ENCODE measurements at places on chromosomes 7 and 10.
A peak's percentile ranks its signal among the peaks of the same experiment; 100 is the strongest.

- DNase-seq = no peak
These were observed 664.3 kb downstream of the KCNMA1 start for GRCh38 chr10:76973091-76974016.

- no peak for DNase-seq
These were observed 46.7 kb downstream of the FZD1 start for GRCh38 chr7:91310830-91311460.

DNA sequence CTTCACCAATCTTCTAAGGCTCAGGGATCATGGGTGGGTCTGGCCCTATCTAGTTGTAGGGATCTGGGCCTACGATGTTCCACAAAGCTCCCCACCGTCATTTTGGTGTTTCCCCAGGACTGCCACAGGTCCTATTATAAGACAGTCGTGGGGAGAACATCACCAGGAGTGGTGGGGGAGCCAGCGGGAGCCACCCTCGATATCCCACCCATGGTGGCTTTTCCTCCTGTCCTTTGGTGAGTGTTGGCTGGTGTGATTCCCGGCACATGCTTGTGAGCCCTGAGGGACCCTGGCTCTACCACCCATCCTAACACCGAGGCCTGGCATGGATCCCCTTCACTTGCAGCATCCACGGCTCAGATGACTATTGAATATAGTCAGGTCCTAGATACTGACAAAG lies 247.4 kb downstream of the ACTR3B start:
- DNase-seq = no peak

- no peak for DNase-seq
These were observed 9.1 kb downstream of the VIM start for GRCh38 chr10:17237149-17237527.

DNA sequence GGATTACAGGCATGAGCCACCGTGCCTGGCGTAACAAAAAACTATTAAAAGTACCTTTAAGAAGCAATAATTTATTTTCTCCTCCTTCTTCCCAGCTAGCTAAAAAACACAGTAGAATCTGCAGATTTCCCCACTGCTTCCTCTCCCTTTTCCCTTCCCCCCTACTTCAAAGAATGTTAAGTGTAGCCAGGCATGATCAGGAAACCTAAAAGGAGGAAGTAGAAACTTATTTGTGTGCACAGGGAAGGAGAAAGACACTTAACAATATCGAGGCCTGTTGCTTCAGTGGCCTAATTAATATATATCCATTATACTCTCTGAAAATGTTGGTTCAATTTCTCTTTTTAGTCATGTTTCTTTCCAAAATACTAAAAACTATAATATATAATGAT lies 127.7 kb downstream of the NRBF2 start:
- no peak for DNase-seq

- no peak for DNase-seq
These were observed 390.9 kb upstream of the CELF2 start for GRCh38 chr10:10626734-10627133.

GRCh38 chr10:14611968-14612693 lies 162.6 kb downstream of the FAM107B start:
- peak; percentile 48 for DNase-seq

GRCh38 chr7:157684157-157684908 lies 347.5 kb downstream of the DNAJB6 start:
- DNase-seq = no peak

DNA sequence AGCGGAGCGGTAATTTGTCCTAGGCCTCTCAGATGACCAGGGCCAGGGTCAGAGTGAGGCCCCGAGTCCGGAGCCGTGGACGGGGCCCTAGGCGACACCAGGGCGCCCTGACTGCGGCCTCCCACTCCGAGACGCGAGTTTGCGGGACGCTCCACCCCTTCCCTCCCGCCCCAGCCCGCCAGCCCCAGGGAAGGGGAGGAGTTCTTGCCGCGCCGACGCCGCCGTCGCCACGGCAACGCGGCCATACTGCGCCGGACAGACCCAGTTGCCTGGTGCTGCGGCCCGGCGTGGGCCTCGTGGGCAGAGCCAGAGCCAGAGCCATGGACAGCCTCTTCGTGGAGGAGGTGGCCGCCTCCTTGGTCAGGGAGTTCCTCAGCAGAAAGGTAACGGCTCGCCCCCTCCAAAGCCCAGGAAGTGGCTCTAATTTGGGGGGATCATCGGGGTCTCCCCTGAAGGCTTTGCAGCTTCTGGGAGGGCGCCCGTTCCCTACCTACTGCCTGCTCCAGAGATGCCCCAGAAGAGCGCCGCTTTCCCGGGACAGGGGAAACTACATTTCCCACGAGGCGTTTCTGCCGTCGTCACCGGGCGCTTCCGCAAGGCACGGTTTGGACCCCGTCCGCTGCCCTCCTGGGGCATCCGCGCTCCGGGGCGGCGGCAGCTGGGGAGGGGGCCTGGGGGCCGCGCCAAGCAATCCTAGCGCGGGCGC lies at the start of gene MINDY4:
Gene MINDY4, plus strand, starts transcription at position 244 of the 706 bp plus-strand sequence. Its CDS starts 77 bp downstream, at position 321.
- peak; percentile 97 for DNase-seq

DNA sequence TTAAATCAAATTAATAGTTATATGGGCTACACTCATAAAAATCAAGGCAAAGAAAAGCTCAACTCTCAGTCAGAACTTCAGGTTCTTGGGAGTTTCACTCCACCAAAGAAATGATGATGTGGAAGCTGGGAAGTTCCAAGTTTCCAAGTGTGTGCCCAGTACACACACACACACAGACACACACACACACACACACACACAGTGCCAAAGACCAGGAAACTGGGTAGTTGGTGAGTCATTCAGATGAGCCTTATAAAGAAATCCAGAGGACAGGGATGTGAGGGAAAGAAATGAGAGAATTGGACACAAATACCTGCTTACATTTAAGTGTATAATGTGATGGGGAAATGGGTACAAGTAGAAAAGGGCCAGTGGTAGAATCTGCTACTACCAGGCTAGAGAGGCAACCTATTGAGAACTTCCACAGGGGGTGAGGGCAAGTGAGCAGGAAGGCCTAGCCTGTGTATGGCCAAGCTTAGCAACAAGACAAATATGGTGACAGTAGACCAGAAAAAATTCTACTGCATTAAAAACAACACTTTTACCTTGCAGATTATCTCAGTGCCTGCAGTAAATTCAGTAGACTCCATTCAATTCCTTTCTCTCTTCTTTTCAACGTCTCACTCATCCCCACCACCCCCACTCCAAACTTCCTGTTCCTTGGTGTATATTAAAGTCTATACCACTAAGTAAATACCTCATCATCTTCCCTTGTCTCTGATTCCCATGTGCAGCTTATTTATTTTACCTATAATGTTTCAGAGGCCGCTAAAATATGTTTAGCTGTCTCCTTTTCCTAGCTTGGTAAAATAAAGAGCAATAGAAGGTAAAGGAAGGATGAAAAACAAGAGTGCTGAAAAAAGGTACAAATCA lies 95.0 kb downstream of the CABCOCO1 start:
- peak; percentile 84 for DNase-seq

DNA sequence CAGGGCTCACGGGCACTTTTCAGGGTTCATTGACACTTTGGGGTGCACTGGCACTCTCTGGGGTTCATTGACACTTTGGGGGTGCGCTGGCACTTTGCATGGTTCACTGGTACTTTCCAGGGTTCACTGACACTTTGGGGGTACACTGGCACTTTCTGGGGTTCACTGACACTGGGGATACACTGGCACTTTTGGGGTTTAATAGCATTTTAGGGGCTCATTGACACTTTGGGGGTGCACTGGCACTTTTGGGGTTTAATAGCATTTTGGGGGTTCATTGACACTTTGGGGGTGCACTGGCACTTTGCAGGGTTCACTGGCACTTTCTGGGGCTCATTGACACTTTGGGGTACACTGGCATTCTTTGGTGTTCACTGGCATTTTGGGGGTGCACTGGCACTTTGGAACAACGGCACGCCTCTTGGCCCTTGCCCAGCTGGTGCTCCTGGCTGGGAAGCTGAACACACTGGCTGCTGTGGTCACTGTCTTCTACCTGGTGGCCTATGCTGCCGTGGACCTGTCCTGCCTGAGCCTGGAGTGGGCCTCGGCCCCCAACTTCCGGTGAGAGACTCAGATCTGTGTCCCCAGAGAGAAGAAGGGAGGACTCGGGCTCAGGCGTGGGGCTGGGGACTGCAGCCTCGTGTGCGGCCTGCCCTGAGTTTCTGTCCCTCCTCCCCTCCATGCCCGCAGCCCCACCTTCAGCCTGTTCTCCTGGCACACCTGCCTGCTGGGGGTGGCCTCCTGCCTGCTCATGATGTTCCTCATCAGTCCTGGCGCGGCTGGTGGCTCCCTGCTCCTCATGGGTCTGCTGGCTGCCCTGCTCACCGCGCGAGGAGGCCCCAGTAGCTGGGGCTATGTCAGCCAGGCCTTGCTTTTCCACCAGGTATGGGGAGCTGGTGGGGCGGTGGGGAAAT lies 6.2 kb upstream of the TRIP6 start:
- no peak for DNase-seq

DNA sequence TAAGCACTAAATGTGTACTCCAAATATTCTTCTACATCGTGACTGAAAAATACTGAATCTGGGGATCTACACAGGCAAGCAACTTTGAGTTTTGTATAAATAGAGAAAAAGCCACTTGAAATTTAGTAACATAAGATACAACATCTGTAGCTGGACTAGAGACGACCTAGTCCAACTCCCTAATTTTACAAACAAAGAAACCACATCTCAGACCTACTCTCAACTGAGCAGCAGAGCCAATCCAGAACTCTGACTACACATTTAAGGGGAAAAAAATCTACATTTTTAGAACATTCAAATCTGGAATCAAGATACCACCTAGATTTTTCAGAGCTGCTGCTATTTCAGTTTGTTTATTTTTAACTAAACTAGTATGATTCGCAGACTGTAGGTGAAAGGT lies 88.9 kb downstream of the CABCOCO1 start:
- DNase-seq = no peak

DNA sequence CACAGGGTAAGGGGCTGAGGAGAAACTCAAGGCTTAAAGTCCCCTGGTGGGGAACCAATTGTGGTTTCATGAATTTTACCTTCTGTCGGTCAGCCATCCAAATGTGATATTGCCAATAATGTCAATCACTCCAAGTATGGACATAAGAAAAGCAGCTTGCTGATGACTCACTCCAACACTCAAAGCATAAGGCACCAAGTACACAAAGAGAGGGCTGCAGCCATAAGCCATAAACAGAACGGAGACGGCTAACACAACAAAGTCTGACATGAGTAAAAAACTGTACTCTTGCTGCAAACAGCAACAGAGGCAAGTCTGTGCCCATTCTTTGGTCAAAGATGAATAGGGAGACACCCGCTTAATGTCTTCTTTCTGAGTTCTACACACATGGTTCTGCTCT lies 24.2 kb downstream of the IFIT5 start:
- peak; percentile 61 for DNase-seq

GRCh38 chr10:96352582-96352981 lies 6.2 kb downstream of the OPALIN start:
- no peak for DNase-seq

- peak; percentile 83 for DNase-seq
These were observed 143.0 kb upstream of the HDAC9 start for GRCh38 chr7:18352339-18353255.

DNA sequence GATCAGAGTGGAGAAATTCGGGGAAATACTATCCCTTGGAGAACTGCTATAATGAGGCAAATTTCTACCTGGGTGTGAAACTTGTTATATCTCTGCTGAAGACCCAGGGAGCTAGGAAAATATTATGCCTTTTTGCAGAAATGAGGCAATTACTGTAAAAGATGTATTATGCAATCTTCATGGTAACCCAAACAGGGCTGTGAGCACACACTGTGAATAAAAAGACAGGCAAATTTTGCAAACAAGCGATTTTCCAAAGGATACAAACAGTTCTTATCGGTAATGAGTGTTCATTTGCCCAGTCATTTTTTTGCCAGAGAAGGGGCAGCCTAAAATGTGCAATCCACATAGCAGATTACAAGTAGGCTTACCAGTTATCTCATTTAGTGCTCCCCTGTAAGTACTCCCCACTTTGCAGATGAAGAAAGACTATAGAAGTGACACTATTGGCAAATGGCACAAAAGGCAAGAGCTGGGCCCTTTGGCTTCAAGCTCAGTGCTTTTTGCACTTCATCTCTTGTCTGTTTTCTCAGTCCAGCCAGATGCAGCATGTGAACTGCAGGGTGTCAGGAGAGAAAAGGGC lies 205.8 kb downstream of the HECW1 start:
- DNase-seq = no peak

DNA sequence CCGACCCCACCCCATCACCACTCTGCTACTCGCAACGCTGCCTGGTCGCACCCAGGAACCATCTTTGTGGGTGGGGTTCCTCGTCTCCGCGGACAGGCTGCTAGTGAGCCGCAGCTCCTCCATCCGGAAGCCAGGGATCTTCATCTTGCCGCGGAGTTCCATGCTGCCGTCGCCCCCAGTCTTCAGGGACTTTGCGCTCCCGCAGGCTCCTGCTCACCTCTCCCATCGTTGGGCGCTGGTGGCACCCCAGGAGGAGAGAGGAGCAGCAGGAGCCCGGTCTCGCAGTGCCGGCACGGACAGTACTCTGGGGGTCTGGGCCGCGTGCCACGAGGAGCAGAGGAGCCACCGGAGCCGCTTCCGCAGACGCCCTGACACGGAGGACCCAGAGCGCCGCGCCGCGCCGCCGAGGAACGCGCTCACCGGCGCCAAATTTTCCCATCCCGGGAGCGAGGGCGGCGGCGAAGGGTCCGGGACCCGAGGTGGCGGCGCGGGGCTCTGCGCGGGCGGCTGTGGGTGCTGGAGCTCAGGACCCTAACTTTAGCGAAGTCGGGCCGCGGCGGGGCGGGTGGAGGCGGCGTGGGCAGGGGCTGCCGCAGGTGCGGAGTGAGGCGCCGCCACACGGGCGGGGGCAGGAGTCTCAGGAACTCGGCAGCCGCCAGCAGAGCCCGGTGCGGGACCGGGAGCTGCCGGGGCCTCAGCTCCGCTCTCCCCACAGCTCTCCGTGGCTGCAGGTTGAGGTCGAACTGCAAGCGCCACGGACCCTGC lies 750.1 kb upstream of the SORCS1 start:
- DNase-seq = peak; percentile 59

All from DMS53 (cell line).